Stimulated activated CD4-positive, alpha-beta T cell treated with anti-CD3 and anti-CD28 coated beads, Interleukin-1b, Interleukin-23, amount 100 ng/mL, for 1 hour (primary cell): ENCODE measurements at places on chromosomes 6 and 20.

DNA sequence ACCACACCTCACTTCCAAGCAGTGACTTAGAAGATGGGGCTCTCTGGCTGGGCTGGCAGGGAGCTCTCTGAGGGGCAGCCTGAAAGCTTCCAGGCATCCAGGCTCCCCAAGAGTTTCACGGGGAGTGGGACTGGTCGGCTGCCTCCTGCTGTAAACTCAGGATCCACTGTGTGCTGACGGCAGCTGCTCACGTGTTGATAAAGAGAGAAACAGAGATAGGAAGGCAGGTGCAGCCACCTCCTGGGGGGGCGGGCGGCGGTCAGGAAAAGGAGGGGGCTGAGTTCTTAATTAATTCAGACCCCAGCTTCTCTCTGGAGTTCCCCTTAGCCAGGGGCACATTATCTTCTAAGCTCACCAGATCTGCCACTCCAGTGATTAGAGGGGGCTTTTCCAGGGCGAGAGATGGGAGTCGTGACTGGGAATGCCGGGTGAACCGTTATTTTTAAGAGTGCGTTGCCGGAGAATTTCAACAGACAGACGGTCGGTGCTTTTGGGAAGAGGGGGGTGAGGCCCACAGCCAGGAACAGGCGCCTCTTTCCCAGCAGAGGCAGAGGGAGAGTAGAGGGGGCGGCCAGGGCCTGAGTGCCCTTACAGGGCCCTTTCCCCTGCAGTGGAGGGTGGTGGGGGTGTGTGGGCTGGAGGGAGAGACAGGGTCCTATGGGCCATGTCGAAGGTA lies 70.9 kb downstream of the CD40 start:
- no peak for DNase-seq

DNA sequence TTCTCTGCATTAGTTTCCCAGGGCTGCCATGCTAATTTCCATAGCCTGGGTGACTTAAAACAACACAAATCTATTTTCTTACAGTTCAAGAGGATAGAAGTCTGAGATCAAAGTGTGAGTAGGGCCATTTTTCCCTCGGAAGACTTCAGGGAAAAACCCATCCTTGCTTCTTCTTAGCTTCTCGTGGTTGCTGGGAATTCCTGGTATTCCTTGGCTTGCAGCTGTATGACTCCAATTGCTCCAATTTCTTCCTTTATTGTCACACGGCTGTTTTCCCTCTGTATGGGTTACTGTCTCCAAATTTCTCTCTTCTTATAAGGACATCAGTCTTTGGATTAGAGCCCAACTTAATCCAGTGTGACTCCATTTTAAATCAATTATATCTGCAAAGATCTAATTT lies 128.4 kb upstream of the JAG1 start:
- DNase-seq = no peak

- DNase-seq = no peak
Observed at GRCh38 chr20:35697696-35698297, 1.4 kb downstream of the NFS1 start.

- DNase-seq = no peak
Observed at GRCh38 chr6:88565409-88565811, 398.0 kb downstream of the RNGTT start.

DNA sequence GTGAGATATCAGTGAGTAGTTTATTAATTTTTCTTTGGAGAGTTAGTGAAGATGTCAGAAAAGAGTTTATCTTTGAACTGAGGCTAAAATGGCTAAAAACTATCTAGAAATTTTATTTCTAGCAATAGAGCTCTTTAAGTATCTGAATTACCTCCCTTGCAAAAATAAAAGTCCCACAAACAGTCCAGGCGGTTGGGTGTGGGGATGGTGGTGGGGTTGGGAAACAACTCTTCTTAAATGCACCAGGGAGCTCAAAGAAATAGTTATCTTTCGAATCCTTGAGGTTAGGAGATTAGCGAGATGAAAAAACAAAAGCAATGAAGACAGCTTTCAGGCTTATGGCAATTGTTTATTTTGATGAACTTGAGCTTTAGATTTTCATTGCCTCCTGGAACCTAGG lies 1299.1 kb upstream of the ADGRB3 start:
- DNase-seq = no peak

GRCh38 chr20:33249456-33249855 lies 13.7 kb downstream of the BPIFA1 start:
- no peak for DNase-seq

- DNase-seq = no peak
Observed at GRCh38 chr6:29746846-29747687, 23.8 kb downstream of the HLA-F start.

DNA sequence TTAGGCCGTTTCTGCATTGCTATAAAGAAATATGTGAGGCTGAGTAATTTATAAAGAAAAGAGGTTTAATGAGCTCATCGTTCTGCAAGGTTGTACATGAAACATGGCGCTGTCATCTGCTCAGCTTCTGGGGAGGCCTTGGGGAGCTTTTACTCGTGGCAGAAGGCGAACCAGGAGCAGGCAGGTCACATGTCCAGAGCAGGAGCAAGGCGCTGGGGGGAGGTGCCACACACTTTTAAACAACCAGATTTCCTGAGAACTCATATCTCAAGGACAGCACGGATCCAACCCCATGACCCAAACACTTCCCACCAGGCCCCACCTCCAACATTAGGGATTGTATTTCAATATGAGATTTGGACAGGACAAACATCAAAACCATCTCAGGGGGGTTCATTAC lies 6.4 kb upstream of the SLC13A3 start:
- DNase-seq = no peak

GRCh38 chr6:81572020-81572419 lies 180.5 kb downstream of the TENT5A start:
- DNase-seq = no peak

DNA sequence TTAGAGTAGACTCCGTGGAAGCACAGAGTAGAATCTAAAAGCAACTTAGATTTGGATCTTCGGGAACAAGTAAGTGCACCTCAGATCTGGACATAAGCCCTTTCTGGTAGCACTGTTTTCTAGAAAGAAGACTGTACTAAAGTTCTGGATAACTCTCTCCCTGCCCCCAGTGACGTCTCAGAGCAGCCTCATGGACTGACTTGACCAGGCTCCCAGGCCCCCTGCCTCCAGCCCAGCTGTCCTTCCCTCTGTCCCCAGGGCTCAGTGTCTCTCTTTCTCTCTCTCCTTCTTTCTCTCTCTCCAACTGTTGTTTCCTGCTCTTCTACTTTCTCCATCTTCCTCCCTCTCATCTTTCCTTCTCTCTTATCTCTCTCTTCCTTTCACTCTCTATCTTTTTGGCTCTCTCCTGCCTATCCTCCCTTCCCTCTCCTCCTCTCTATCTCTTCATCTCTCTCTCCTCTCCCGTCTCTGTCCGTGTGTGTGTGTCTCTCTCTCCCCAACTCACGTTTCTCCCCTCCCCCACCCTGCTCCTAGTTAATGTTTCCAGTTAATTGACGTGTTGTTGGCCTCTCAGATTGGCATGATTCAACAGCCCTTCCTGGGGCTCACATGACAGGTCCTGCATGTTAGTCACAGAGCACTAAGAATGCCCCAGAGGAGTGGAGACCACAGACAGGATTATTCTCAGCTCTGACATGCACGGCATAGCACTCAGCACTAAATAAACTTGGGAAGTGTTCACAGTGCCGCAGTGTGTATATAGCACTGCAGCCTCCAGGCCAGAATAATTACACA lies 180.4 kb upstream of the FOXQ1 start:
- DNase-seq = no peak

GRCh38 chr6:142187209-142187608 lies 40.1 kb downstream of the VTA1 start:
- no peak for DNase-seq

DNA sequence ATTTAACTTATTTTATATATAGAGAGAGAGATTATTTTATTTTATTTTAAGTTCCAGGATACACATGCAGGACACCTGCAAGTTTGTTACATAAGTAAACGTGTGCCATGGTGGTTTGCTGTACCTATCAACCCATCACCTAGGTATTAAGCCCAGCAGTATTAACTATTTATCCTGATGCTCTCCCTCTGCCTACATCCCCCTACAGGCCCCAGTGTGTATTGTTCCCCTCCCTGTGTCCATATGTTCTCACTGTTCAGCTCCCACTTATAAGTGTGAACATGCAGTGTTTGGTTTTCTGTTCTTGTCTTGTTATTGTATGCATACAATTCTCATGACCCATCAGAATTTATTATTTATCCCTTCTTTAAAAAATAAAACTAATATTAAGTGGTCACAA lies 34.6 kb downstream of the FKBP1C start:
- no peak for DNase-seq

DNA sequence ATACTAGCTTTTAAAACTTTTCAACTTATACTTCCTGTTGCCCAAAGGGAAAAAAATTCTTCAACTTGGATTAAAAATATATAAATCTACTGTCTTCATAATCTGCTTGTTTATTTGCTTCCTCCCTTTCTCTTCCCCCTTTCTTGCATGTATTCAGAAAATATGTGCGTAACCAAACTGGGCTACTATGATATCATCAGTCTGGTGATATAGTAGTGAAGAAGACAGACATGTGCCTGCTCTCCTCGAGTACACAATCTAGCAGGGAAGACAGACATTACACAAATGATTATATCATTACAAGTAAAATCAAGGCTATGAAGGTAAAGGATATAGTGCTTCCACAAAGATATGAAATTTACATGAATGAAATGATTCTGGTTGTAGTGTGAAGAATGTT lies 31.0 kb downstream of the IBTK start:
- DNase-seq = no peak

GRCh38 chr6:131976545-131977061 lies 25.4 kb upstream of the CCN2 start:
- DNase-seq = no peak

GRCh38 chr20:38883081-38883980 lies 42.9 kb upstream of the FAM83D start:
- DNase-seq = no peak

- DNase-seq = no peak
Observed at GRCh38 chr6:115067690-115068447, 725.0 kb upstream of the HS3ST5 start.

DNA sequence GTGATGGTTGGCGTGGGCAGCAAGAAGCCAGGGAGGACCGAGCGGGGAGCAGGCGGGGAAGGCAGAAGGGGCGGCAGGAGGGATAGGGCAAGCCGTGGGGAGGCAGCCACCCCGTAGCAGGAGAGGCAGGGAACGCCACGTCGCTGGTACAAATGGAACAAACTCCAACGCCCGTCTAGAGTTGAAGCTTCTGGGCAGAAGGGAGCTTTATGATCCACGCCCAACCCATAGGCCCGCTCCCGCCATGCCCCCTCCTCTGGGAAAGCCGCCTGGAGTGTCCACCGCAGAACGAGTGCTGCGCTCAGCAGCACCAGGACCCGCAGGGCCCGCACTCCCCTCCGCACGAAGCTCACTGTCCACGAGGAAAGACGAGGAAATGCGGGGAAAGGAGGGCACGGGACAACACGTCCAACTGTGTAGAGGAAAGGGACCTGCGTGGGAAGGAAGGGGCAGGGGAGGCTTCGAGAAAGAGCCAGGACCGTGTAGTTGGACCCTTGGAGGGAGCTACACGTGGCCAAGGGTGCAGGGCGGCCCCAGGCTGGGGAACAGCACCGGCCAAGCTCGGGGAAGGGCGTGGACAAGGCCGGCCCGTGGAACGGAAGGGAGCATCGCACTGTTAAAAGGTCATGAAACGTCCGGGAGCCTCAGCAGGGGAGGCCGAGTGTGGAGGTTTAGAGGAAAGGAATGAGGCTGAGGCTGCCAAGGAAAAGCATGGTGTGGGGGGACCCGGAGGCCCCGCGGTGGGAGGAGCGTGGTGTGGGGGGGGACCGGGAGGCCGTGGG lies 204.0 kb downstream of the DLL1 start:
- DNase-seq = no peak

GRCh38 chr6:170111816-170112582 lies 178.9 kb downstream of the DLL1 start:
- DNase-seq = no peak

- no peak for DNase-seq
Observed at GRCh38 chr6:148893481-148893880, 146.7 kb downstream of the UST start.

- DNase-seq = no peak
Observed at GRCh38 chr6:112149719-112150263, 62.4 kb downstream of the FAM229B start.
